ENCODE measurements at places on chromosomes 3 and 15. TPM values are rescaled to one million over a fixed set of nuclear protein-coding genes. Genes with fewer than 3 reads are reported as not detected.

IRAK2 gene
- 0.26 TPM for total RNA-seq

SLC24A5 gene
- total RNA-seq: not detected

SENP8 gene
- 13.5 TPM for total RNA-seq

CFAP100 gene
- total RNA-seq: 0.12 TPM

GALNT15 gene
- 0.09 TPM for total RNA-seq

NOX5 gene
- total RNA-seq: not detected

GRAMD1C gene
- total RNA-seq: 10.7 TPM

P2RY1 gene
- total RNA-seq: 3.9 TPM

ROPN1B gene
- not detected for total RNA-seq

TEX9 gene
- total RNA-seq: 8.3 TPM

FAM81A gene
- 0.41 TPM for total RNA-seq

TMEM43 gene
- total RNA-seq: 22.0 TPM

CPNE9 gene
- not detected for total RNA-seq

AADACL2 gene
- not detected for total RNA-seq

LINGO1 gene
- 28.2 TPM for total RNA-seq

RTP4 gene
- not detected for total RNA-seq

ERICH6 gene
- total RNA-seq: not detected

SAXO2 gene
- 1.4 TPM for total RNA-seq

ALG3 gene
- 39.1 TPM for total RNA-seq

ZSCAN2 gene
- total RNA-seq: 14.2 TPM

BDH1 gene
- 14.1 TPM for total RNA-seq

CPA3 gene
- not detected for total RNA-seq

ADAMTS7 gene
- 19.2 TPM for total RNA-seq

IGDCC3 gene
- 15.8 TPM for total RNA-seq

RASGRF1 gene
- 0.22 TPM for total RNA-seq

ERC2 gene
- total RNA-seq: 24.8 TPM

CD86 gene
- total RNA-seq: not detected

C15orf62 gene
- not detected for total RNA-seq

KBTBD8 gene
- 5.6 TPM for total RNA-seq

CTXN2 gene
- 0.60 TPM for total RNA-seq

CCNB2 gene
- total RNA-seq: 374 TPM

Data from neural progenitor cell (in vitro differentiated cells).